ENCODE measurements at places on chromosomes 6 and 20.

DNA sequence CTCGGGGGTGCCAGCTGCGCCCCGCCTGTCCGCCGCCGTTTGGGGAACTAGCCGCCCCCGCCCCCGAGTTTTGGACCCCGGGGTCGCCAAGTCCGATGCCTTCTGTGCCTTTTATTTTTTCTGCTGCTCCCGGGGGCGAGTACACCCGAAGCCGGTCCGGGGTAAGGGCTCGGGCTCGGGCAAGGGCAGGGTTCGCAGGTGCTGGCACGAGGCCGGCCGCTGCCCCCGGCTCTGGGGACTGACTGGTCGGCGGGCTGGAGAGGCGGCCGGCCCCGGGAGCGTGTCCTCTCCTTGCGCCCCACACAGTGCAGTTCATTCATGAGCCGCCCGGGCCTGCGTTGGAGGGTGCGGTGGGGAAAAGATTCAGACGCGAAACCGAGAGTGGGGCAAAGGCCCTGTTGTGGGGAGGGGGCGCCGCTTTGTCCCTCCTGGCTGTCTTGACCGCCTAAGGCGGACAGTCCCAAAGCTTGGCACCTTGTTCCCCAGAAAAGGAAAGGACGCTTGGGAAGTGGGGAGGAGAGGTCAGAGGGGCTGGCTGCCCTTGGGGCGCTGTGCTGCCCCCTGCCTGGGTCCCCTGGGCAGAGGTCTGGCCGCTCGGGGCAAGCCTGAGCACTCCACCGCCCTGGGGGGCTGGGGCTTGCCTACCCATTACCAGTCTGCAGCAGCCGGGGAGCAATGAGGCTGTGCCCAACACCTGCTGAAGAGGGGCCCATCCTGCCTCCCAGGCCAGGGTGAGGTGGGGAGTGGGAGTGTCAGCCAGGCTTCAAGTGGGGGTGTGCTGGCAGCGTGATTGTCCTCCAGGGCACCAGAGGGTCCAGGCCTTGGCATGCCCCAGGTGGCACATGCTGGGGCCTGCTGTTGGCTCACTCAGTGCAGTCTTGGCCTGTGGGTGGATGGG, 915 bp downstream of the TMEM63B start:
- H3K27me3 ChIP-seq: no peaks in the 10 kb centered on the region
- H3K27ac ChIP-seq: peak overlapping the region; percentile 59
- no peaks in the 10 kb centered on the region for H3K36me3 ChIP-seq
- peaks cover 46% of the 10 kb centered on the region for H3K4me1 ChIP-seq
- DNase-seq: no peak
- peak overlapping the region; percentile 61 for H3K4me3 ChIP-seq

DNA sequence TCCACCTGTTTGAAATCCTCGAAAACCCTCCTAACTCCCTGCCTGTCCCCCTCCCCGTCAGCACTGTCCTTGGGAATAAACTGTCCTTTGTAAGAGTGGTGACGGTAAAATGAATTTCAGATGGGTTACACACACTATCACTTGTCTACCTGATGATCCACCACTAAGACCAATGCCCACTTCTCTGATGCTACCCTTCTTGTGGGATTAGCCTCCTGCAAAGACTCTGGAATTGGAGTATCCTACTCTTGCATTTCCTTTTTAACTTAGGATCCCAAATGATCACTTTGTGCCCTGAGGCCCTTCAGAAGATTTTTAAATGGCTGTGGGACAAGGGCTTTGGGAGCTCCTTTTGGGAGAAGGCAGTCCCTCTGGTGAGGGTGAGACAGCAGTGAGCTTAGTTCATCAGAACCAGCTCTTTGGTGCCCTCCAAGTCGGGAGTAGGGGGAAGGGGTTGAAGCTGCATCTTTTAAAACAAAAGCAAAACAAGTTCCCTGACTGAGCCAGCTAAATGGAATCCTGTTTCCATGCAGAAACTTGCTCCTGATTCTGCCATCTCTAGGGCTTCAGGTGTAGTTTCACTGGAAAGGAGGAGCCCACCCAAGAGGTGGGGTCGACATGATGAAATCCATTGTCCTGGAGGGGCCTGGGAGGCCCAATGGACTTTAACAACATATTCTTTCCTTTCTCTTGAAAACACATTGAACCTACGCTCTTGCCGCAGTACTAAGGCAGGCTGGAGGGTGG, 86.5 kb downstream of the ASXL1 start:
- no peaks in the 10 kb centered on the region for H3K4me1 ChIP-seq
- no peaks in the 10 kb centered on the region for H3K27me3 ChIP-seq
- no peak for DNase-seq

DNA sequence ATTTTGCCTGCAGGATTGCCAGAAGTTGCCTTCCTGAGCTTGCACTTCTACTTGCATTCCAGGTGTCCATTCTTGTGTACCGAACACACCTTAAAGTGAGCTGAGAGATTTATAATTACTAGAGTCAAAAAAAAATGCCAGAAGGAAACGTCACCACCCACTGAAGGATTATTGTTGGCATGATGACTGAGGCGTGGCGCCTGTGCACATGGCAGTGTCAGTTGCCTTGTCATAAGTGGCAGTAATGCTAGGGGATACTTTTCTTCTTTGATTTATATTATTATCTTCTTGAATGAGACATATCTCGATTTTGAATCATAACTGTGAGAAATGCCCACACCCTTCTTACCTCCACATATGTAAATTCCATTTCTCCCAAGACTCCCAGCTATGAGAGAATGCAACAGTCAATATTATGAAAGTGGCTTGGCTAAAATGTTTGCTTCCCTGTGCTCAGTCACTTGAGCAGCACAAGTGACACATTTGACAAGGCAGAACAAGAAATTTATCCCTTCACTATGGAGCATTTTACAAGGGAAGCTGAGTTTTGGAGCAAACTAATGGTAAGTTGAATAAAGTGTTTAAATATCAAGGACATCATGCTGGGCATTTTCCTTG, 149.5 kb upstream of the SASH1 start:
- H3K27ac ChIP-seq: no peak overlapping the region
- H3K4me3 ChIP-seq: no peak overlapping the region
- H3K27me3 ChIP-seq: peaks cover 5% of the 10 kb centered on the region
- H3K4me1 ChIP-seq: no peaks in the 10 kb centered on the region
- no peaks in the 10 kb centered on the region for H3K36me3 ChIP-seq

DNA sequence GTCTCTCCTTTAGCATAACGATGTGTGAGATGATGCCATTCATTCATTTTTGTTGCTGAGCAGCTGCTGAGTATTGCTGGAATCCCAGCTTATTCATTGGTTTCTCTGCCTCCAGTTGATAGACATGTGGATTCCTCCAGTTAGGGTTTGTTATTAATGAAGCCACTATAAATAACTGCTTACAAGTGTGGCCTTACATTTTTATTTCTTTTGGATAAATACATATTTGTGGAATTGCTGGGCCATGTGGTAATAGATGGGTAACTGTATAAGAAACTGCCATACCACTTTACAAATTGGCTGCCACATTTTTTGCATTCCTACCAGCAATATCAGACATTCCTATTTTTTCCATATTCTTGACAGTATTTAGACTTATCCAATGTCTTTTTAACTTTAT, 2.6 kb upstream of the HLA-B start:
- no peaks in the 10 kb centered on the region for H3K27me3 ChIP-seq
- DNase-seq: no peak
- H3K4me3 ChIP-seq: no peak overlapping the region
- H3K27ac ChIP-seq: no peak overlapping the region
- H3K4me1 ChIP-seq: peaks cover 22% of the 10 kb centered on the region

GRCh38 chr6:80449726-80450125, 343.3 kb downstream of the BCKDHB start:
- H3K27me3 ChIP-seq: no peaks in the 10 kb centered on the region
- no peak overlapping the region for H3K27ac ChIP-seq
- H3K36me3 ChIP-seq: no peaks in the 10 kb centered on the region
- H3K4me1 ChIP-seq: no peaks in the 10 kb centered on the region
- DNase-seq: no peak
- H3K4me3 ChIP-seq: no peak overlapping the region

DNA sequence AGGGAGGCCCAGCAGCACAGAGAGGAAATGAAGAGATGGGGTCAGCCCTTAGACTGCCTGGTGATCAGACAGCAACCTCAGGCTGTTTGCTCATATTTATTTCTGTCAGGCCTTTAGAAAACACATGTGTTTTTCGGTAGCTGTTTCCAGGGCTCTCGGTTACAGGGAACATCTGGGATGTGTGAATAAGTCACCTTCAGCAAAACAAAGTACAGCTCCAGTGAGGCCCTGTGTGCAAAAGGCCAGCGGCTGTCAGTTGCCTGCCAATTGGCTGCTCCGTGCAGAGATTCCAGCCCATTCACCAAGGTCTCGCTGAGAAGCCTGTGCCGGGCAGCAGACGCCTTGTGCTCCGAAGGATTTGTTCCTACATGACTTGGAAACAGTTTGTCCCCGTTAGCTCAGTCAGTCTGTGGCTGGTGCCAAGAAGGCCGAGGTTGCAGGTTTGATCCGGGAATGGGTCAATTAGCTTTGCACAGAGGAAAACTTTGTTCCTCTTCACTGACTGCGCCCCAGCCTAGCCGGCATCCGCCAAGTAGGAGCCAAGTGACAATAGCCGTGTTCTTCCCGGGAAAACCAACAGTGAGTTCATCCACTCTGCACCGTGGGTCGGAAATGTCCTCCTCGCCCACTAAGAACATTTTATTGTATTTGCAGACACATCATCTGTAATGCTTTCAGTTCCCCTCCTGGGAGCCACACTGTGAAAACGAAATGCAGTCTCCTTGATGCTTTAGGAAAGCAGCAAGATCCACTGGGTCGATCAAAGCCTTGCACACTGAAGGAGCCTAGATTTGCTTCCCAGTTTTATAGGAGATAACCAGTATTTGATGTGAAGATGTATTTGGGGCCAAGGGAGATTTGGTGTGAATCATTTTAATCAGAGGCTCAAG, 315.4 kb upstream of the CDYL start:
- H3K4me1 ChIP-seq: no peaks in the 10 kb centered on the region
- H3K27me3 ChIP-seq: no peaks in the 10 kb centered on the region
- no peak overlapping the region for H3K4me3 ChIP-seq
- no peak for DNase-seq
- H3K27ac ChIP-seq: no peak overlapping the region

Data from CD8-positive, alpha-beta memory T cell (primary cell).